ENCODE measurements at places on chromosomes 2 and 18.

DNA sequence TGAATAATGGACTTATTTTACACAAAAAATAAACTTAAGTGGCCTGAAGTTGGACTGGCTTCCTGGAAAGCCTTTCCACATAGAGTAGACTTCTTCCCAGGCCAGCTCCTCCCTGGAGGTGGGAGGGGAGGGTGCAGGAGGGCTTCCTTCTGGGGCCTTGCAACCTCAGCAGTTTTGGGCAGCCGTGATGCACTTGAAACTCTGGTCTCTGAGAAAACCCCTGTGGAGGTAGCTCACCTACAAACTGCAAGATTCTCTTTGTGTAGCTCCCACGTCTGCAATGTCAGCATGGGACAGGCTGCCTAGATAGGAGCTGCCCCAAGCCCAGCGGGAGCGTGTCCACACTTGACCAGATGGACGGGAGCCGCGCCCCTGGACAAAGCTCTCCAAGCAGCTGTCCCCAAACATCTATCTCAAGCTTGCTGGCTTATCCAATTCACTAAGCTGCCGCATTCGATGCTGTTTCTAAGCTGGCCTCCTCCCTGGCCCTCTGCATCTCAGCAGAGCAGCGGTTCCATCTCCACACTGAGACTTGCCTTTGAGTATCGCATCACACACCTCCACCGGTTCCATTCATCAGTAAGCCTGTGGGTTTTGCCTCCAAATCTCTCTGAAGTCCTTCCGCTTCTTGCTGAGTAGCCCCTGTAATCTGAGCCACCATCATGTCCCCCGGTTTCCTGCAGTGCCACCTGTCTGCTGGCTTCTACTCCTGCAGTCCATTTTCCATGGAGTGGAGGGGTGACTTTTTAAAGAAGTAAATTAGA is 1.6 kb upstream of the LPIN1 start:
- H3K36me3 ChIP-seq: no peaks in the 10 kb centered on the region
- DNase-seq: peak; percentile 83
- peak overlapping the region; percentile 97 for H3K27ac ChIP-seq
- H3K27me3 ChIP-seq: no peaks in the 10 kb centered on the region
- peaks cover 37% of the 10 kb centered on the region for H3K4me1 ChIP-seq
- H3K4me3 ChIP-seq: peak overlapping the region; percentile 47

GRCh38 chr2:104616856-104617255 is 237.1 kb upstream of the POU3F3 start:
- no peaks in the 10 kb centered on the region for H3K4me1 ChIP-seq
- no peak for DNase-seq
- H3K4me3 ChIP-seq: no peak overlapping the region
- no peaks in the 10 kb centered on the region for H3K27me3 ChIP-seq

GRCh38 chr2:215355801-215356200 is 43.9 kb downstream of the ATIC start:
- H3K36me3 ChIP-seq: no peaks in the 10 kb centered on the region
- H3K4me1 ChIP-seq: no peaks in the 10 kb centered on the region
- H3K27ac ChIP-seq: no peak overlapping the region
- no peaks in the 10 kb centered on the region for H3K27me3 ChIP-seq

GRCh38 chr2:96264656-96265348 is 995 bp downstream of the TMEM127 start:
- DNase-seq: peak; percentile 37
- no peaks in the 10 kb centered on the region for H3K27me3 ChIP-seq
- peaks cover 11% of the 10 kb centered on the region for H3K36me3 ChIP-seq
- peaks cover 39% of the 10 kb centered on the region for H3K4me1 ChIP-seq
- peak overlapping the region; percentile 100 for H3K4me3 ChIP-seq

DNA sequence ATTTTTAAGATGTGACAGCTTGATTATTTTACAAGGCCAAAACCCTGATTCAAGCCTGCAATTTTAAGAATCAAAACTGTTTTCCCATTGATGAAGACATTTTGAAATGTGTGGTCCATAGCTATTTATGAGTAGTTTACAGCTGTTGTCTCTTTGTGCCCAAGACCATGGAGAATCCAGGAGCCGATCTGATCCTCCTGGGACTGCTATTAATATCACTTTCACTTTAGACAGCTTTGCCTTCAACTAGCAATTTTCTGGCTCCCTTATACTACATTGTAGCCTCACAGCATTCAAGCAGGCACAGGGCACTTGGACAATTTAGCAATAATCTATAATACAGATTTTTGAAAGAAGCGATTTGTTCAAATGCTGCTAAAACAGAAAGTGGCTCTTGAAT is 172.9 kb downstream of the SLC8A1 start:
- H3K36me3 ChIP-seq: no peaks in the 10 kb centered on the region
- DNase-seq: no peak
- no peak overlapping the region for H3K27ac ChIP-seq
- no peak overlapping the region for H3K4me3 ChIP-seq

GRCh38 chr18:24491927-24492834 is 31.7 kb downstream of the HRH4 start:
- peak overlapping the region; percentile 78 for H3K27ac ChIP-seq
- H3K27me3 ChIP-seq: no peaks in the 10 kb centered on the region
- no peaks in the 10 kb centered on the region for H3K36me3 ChIP-seq
- H3K4me3 ChIP-seq: peak overlapping the region; percentile 51
- peak; percentile 77 for DNase-seq
- peaks cover 12% of the 10 kb centered on the region for H3K4me1 ChIP-seq

DNA sequence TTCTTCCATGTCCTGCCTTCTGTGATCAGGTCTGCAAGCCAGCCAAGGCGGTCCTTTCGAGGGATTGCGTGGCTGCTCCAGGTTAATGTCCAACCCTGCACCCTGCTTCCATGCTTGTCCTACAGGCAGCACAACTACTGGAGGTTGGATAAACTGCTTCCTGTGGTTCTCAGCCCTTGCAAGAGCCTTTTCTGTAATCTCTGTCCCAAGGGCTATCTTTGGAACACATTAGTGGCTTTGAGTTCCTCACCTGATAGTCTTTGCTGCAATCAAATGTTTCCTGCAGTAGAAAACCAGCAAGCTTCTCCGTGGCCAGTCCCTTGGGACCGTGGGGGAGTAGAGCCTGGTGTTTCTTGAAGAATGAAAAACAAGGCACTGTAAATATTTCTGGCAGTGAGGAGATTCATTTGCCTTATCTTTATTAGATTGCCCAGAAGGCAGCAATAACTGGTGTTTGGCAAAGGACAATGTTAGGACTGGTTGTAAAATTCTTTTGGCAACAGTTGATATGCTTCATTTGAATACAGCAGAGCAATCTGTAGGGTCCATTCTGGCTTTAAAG is 214.4 kb downstream of the FHOD3 start:
- H3K4me1 ChIP-seq: no peaks in the 10 kb centered on the region
- DNase-seq: no peak
- H3K36me3 ChIP-seq: no peaks in the 10 kb centered on the region
- no peaks in the 10 kb centered on the region for H3K27me3 ChIP-seq
- H3K27ac ChIP-seq: no peak overlapping the region

GRCh38 chr2:200749631-200750322 is 61.9 kb upstream of the BZW1 start:
- no peaks in the 10 kb centered on the region for H3K4me1 ChIP-seq
- no peak overlapping the region for H3K27ac ChIP-seq
- no peaks in the 10 kb centered on the region for H3K27me3 ChIP-seq
- no peak for DNase-seq

DNA sequence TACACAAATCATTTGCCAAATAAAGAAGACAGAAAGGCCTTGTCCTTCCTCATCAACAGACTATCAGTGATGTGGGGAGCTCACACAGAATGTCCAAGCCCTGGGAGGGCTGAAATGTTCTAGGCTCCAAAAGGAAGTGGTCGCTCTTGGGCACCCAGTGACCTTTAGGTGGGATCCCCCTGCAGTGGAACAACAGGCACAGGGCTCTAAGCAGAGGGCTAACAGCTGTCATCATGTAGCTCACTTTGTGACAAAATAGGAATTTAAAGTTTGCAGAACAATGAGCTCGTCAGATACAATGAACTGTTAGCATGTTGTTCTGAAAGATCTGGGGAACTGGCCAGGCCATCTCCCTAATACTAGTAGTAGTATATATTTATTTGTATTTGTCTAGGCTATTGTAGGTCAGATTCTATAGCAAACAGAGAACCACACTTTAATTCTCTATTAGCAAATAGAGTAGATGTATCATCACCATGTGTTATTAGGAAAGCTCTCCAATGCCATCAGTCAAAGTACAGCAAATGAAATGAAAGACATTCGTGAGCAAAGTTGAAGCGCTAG is 151.5 kb upstream of the MAP3K20 start:
- H3K4me3 ChIP-seq: no peak overlapping the region
- no peak for DNase-seq
- H3K27me3 ChIP-seq: no peaks in the 10 kb centered on the region
- no peaks in the 10 kb centered on the region for H3K36me3 ChIP-seq
- H3K4me1 ChIP-seq: peaks cover 11% of the 10 kb centered on the region

- H3K36me3 ChIP-seq: no peaks in the 10 kb centered on the region
- no peak for DNase-seq
- H3K4me1 ChIP-seq: peaks cover 5% of the 10 kb centered on the region
- H3K27ac ChIP-seq: no peak overlapping the region
Measured at GRCh38 chr2:237161189-237161588, 75.5 kb downstream of the COPS8 start.

DNA sequence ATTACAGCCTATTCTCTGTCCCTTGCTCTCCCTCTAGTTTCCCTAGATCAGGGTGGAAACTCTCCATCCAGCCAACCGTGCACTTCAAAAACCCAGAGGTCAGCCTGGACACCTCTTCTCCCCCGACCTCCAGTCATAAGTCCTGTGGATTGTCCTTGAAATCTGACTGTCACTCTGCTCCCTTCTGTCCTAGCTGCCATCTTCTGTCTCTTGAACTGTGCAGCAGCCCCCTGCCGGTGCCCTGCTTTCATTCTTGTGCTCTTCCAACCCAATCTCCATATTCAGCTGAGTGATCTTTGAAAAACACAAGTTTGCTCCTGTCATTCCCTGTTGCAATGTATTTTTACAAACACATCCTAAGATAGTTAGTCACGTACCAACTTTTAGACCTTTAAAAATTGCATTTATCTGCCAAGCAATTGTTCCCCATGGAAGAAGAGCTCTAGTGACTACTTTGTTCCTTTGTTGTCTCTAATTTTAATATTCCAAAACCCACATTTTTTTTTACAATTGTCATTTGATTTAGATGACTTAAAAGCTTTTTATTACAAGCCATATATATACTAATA is 254.3 kb downstream of the CAMKMT start:
- H3K4me3 ChIP-seq: no peak overlapping the region
- no peaks in the 10 kb centered on the region for H3K36me3 ChIP-seq
- H3K27ac ChIP-seq: peak overlapping the region; percentile 46
- H3K4me1 ChIP-seq: peaks cover 33% of the 10 kb centered on the region
- no peak for DNase-seq

DNA sequence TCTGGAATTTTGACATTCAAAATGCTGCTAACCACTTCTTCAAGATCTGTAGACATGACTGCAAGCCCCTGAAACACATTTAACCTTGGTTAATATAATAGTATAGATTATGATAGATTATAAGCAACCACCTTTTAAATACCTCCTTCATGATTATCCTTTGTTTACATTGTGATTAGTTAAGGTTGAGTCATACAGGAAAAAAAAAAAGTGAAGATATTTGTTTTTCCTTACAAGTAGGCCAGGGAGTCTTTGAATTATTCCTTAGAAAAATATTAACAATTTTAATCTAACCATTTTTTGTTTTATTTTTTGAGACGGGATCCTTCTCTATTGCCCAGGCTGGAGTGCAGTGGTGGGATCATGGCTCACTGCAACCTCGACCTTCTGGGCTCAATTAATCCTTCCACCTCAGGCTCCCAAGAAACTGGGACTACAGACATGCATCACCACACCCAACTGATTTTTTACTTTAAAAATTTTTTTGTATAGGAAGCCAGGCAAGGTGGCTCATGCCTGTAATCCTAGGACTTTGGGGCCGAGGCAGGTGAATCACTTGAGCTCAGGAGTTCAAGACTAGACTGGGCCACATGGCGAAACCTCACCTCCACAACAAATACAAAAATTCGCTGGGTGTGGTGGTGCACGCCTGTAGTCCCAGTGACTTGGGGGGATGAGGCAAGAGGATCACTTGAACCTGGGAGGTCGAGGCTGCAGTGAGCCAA is 99.4 kb downstream of the SLC39A10 start:
- no peaks in the 10 kb centered on the region for H3K4me1 ChIP-seq
- no peak for DNase-seq
- no peaks in the 10 kb centered on the region for H3K36me3 ChIP-seq
- H3K4me3 ChIP-seq: no peak overlapping the region
- no peaks in the 10 kb centered on the region for H3K27me3 ChIP-seq

DNA sequence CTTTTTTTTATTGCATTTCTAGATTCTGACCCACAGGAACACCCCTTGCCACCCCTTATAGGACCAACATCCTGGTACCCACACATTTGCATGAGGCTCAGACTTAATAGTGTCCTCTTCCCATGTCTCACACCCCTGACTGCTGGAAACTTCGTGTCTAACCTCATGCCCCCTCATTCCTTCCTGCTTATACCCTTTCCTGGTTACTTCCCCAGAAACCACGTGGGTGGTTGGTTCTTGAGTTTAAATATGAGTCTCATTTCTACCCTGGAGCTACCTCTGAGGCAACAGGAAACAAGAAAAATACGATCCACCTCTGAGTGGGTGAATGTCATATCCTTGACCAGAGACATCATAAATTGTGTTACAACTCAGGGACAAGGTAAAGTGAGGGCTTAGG is 1.6 kb downstream of the TNP1 start:
- H3K4me3 ChIP-seq: no peak overlapping the region
- H3K27ac ChIP-seq: no peak overlapping the region
- no peak for DNase-seq
- H3K27me3 ChIP-seq: no peaks in the 10 kb centered on the region
- no peaks in the 10 kb centered on the region for H3K36me3 ChIP-seq

DNA sequence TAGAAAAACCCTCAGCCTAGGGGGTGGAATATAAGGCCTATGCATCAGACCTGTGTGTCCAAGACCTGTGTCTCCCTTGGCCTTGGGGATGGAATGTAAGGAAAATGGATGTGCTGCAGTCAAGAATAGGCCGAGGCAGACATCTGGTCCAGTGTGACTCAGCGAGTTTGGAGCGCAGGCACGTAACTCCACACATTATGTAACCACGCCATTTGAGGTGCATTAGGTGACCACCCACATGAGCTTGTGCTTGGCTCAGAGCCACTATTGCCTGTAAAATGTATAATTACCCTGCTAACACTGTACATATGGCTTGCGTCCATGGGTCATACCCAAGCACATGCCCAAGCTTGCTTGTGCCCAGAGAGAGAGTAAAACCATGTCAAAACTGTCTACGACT is 580.9 kb upstream of the HNMT start:
- no peak overlapping the region for H3K27ac ChIP-seq
- no peaks in the 10 kb centered on the region for H3K27me3 ChIP-seq
- DNase-seq: no peak
- no peaks in the 10 kb centered on the region for H3K36me3 ChIP-seq
- no peak overlapping the region for H3K4me3 ChIP-seq
- no peaks in the 10 kb centered on the region for H3K4me1 ChIP-seq

Data from MM.1S (cell line).